Pulmonary artery endothelial cell (primary cell): ENCODE measurements at places on chromosomes 11 and 22. TPM values are rescaled to one million over a fixed set of nuclear protein-coding genes. Genes with fewer than 3 reads are reported as not detected.

- no peak for DNase-seq
Measured at GRCh38 chr11:64510759-64511158, 80.3 kb upstream of the SLC22A12 start.

GRCh38 chr11:66228521-66228920 is 39.9 kb upstream of the RAB1B start:
- DNase-seq, result no peak

DNA sequence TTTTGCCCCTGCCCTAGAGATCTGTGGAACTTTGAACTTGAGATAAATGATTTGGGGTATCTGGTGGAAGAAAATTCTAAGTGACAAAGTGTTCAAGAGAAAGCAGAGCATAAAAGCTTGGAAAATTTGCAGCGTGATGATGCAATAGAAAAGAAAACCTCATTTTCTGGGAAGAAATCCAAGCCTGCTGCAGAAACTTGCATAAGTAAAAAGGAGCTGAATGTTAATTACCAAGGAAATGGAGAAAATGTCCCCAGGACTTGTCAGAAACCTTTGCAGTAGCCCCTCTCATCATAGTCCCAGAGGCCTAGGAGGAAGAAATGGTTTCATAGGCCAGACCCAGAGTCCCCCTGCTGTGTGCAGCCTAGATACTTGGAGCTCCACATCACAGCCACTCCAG is 686.9 kb downstream of the FAM181B start:
- no peak for DNase-seq

GRCh38 chr11:16912692-16913111 is 101.5 kb downstream of the PLEKHA7 start:
- no peak for DNase-seq

- DNase-seq, result no peak
Measured at GRCh38 chr11:235609-235996, 539 bp downstream of the SIRT3 start.

DNA sequence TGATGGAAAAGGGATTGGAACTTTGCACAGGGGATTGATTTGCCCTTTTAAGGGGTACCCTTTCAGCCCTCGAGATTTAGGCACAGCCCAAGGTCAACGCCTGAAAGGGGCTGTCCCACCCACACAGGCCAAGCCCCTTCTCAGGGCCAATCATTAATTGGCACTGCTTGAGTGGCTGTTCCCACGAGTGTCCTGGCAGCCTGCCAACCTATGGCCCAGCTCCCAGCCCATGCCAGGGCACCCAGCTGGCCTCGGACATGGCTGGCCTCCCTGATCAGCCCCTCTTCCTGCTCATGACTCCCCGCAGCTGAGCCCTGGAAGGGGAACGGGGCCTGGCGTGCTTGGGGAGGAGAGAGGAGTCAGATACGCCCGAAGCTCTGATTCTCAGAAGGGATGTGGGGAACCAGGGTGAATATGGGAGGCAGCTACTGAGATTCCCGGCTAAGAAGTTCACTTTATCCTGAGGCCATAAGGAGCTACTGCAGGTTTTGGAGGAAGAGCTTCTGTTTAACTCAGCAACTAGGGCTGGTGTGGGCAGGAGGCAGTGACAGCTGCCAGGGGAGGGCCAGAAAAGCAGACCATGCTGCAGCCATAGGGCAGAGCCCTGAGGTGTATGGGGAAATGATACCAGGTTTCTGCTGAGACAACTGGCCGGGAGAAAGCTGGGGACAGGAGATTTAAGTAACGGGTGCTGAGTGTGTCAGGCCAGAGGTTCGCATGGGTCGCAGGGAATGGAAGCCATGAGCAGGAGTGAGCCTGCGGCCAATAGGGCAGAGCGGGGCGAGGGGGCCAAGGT is 30.0 kb downstream of the WNT7B start:
- DNase-seq, result no peak

DNA sequence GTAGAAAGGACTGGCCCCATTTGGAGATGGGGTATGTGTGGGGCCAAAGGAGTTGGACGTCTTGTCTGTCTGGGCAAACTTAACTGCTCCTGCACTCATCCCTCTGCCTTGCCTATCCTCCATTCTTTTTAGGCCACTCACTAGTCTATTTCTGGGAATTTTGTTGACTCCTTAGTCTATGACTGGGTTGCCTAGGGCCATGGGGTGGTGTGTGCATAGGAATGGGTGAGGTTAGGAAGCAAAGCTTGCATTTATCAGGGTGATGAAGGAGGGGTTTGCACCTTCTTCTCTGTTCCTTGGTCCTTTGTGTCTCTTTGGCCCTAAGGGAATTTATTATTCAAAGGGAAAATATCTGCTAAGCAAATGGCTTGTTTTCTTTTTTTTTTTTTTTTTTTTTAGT is 80.9 kb upstream of the OR9Q1 start:
- no peak for DNase-seq

DNA sequence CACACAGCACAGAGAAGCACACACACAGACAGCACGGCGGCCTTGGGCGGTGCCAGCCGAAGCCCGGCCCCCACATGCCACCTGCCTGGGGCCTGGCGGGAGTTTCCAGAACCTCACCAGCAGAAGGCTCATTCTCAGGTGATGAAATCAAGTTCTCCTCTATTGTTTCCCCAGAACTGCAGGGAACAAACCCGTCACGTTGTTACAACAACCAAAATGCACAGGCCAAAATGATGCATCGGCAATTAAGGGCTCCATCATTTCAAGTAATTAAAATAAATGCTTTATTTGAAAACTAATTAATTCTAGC is 30.8 kb downstream of the GNB1L start:
- no peak for DNase-seq

DNA sequence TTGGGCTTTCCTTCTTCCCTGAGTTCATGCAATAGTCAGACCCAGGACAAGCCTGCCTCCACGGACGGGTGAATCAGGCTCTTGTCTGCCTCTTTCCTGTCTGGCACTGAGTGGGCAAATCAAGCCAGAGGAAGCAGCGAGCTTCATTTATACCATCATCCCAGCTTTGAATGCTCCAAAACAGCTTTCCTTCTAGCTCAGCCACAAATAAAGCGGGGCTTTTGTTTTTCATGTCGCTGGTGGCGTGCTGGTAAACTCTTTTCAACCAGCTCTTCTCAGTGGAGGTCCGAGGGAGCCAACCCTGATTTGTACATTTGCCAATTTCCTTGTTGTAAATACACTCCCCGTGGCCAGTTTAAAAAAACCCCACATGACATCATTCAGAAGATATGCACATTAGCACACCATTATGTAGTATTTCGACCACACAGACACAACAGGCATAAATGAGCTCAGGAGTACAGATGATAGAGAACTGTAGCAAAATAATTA is 8.6 kb downstream of the C11orf91 start:
- peak; percentile 95 for DNase-seq

GRCh38 chr11:6321961-6322362 is 1.7 kb upstream of the CAVIN3 start:
- no peak for DNase-seq

DNA sequence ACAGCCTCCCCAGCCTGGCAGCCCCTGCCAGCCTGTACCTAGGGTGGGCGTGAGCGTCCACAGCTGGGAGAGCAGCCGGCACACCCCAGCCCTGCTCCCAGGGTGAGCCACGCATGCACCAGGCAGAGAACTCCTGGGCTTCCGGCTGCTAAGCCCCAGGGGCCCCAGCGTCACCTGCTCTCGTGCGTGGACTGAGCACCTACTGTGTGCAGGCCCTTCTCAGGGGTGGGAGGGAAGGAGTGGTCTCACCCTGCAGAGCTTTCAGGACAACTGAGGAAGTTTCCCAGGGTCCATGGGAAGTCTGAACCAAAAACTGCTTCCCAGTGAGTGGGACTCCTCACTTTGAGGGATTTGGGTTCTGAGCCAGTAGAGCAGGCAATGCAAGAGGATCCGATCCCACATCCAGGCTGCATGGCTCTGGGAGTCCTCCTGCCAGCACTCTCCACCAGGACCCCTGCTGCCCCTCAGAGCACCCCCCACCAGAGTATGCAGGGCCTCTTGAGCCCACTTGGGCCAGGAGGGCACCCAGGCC is 47.1 kb upstream of the PRODH start:
- DNase-seq, result no peak

GRCh38 chr11:134759274-134759673 is 347.2 kb upstream of the B3GAT1 start:
- DNase-seq, result no peak

DNA sequence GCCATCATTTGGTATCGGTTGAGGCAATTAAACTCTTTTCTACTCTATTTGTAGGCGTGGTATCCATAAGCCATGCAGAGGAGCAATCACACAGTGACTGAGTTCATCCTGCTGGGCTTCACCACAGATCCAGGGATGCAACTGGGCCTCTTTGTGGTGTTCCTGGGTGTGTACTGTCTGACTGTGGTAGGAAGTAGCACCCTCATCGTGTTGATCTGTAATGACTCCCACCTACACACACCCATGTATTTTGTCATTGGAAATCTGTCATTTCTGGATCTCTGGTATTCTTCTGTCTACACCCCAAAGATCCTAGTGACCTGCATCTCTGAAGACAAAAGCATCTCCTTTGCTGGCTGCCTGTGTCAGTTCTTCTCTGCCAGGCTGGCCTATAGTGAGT is 8.4 kb downstream of the OR9G4 start:
- no peak for DNase-seq

GRCh38 chr11:126628450-126628789 is 272.9 kb downstream of the ST3GAL4 start:
- no peak for DNase-seq

DNA sequence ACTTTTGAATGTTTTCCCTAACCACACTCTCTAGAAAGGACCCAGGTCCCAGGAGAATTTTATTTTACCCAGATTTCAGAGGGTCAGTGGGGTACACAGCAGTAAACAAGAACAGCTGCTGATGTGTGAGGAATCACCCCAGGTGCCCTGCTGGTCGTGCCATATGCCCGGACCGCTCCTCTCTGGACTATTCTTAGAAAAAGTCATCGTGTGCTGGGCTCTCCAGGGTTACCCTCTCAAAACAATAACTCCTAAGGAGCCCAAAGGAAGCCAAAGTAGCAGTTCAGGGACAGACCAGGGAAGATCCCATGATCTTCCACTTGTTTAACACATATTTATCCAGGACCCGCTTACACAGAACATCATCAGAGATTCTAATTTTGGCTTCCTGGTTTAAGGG is 29.7 kb downstream of the LRP4 start:
- no peak for DNase-seq

GRCh38 chr11:83191491-83191890 is 2.0 kb upstream of the ANKRD42 start:
- no peak for DNase-seq

GRCh38 chr11:85991508-85991907 is 77.4 kb downstream of the PICALM start:
- DNase-seq, result no peak

- no peak for DNase-seq
Measured at GRCh38 chr22:37508431-37508992, 10.7 kb downstream of the CARD10 start.

DNA sequence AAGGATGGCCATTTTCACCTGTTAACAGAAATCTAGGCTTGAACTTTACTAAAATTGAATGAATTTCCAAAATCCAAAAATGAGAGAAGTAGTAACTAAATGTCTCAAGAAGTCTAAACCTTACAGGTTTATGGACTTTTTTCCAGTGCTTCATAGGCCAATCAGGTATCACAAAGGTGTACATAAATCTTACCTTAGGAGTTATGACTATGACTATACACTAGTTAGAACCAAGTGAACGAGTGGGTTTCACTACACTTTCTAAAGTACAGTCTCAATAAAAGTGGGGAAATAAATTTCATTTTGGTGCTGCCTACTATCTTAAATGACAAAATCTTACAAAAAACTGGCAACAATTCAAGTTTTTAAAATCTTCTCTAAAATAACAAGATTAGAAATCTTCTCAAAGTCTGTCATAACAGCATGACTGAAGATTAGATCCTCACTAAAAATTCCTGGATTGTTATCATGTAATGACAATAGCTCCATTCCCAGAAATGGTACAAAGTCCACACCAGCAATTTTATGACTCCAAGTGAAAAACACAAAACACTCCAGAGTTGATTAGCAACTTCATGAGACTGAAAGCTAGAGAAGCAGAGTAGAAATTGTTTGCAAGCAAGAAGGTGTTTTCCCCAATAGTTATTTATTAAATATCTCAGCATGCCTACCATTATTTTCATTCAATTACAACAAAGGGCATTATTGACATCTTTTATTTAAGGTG is 20.9 kb downstream of the SOX6 start:
- no peak for DNase-seq

DNA sequence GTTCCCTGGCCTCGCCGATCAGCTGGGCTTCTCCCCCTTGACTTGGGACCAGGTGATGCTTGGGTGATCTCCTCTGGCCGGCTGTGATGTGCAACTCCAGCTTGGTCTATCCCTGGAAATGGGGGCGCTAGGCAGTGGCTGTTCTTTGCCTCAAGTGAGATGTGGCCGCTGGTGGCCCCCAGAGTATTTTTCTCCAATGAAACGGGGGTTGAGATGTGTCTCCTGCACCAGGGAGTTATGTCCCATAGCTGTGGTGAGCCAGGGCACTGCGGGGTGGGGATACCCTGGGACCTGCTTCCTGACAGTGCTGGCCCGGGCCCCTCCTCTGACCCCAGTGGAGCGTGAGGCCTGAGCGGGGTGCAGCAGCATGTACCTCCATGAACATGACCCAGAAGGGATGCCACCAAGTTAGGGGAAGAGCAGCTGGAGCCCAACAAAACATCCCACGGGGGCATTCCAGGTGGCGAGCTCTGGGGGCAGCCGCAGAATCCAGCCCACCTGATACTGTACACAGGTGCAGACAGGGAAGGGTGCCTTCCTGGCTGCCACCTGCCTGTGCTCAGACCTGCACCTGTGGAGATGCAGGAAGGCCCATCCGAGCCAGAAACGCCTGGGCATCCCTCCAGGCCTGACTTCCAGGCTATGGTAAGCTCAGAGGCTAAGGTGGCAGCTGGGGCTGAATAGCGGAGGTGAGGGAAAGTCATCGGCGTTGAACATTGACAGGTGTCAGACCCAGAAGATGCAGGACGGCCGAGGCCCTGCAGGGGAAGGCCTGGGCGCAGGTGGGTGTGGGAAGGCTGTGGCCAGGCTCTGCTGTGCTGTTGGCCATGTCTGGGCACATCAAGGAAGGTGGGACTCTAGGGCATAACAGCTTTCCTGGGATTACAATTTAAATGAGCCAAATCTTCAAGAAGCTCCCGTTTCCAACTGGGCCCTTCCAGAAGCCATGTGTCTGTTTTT is 97.3 kb downstream of the CTTN start:
- no peak for DNase-seq

- no peak for DNase-seq
Measured at GRCh38 chr22:40654522-40655167, 18.1 kb upstream of the MRTFA start.

DNA sequence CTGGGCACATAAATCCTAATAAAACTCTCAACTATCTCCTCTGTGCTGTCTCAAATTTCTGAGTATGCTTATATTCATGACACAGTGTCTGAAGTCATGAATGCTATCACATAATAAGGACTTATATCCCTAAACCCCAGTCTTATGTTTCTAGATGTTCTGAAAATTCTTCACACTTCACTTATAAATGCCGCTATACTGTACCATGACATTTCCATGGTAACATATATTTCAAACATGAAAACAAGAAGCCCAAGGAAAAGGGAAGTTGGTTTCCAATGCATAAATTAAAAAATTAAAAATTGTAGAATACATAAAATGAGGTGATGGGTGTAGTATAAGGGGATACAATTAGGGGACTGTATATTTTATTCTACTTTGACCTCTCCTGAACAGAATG is 11.7 kb downstream of the GVQW3 start:
- no peak for DNase-seq

GRCh38 chr11:121090145-121090721 is 10.8 kb upstream of the TECTA start:
- no peak for DNase-seq

Gene APOL1
- total RNA-seq, result 26.5 and 52.2 TPM in 2 replicates

Gene TRPC6
- total RNA-seq, result 0.04 TPM in 1 of 2 replicates, not detected in the other

Gene TEAD1
- 20.0 and 25.1 TPM in 2 replicates for total RNA-seq

Gene GTSE1
- total RNA-seq, result 8.6 and 15.4 TPM in 2 replicates

Gene EIF4ENIF1
- total RNA-seq, result 10.9 and 13.4 TPM in 2 replicates

Gene KCNQ1
- 0.04 and 0.07 TPM in 2 replicates for total RNA-seq

Gene LRRC32
- total RNA-seq, result 16.1 and 24.7 TPM in 2 replicates

Gene USH1C
- total RNA-seq, result not detected in 2 replicates

Gene SORL1
- 0.26 and 0.53 TPM in 2 replicates for total RNA-seq
